BJ (cell line): ENCODE measurements at places on chromosomes 6 and 20. TPM values are rescaled to one million over a fixed set of nuclear protein-coding genes. Genes with fewer than 3 reads are reported as not detected.

IFNGR1 gene
- 56.1 and 58.2 TPM in 2 replicates for polyA plus RNA-seq

UTRN gene
- 25.6 and 33.2 TPM in 2 replicates for polyA plus RNA-seq

EYS gene
- polyA plus RNA-seq = 0.04 TPM in 1 of 2 replicates, not detected in the other

CDYL gene
- polyA plus RNA-seq = 21.6 and 21.9 TPM in 2 replicates

DXO gene
- 18.2 and 28.1 TPM in 2 replicates for polyA plus RNA-seq

DYNLT2 gene
- 0.31 and 0.32 TPM in 2 replicates for polyA plus RNA-seq

VSX1 gene
- polyA plus RNA-seq = not detected in 2 replicates

ADGRF5 gene
- not detected in 2 replicates for polyA plus RNA-seq

MDC1 gene
- 5.1 and 7.5 TPM in 2 replicates for polyA plus RNA-seq

LAMA2 gene
- polyA plus RNA-seq = 45.3 and 50.0 TPM in 2 replicates

MUCL3 gene
- not detected in 2 replicates for polyA plus RNA-seq

ELOVL2 gene
- 0.17 and 0.21 TPM in 2 replicates for polyA plus RNA-seq

BPIFA3 gene
- polyA plus RNA-seq = not detected in 2 replicates

TMEM244 gene
- polyA plus RNA-seq = not detected in 2 replicates

MAPK13 gene
- 2.8 and 3.8 TPM in 2 replicates for polyA plus RNA-seq

SLC22A3 gene
- not detected in 2 replicates for polyA plus RNA-seq

CRISP3 gene
- not detected in 2 replicates for polyA plus RNA-seq

CTCFL gene
- not detected in 2 replicates for polyA plus RNA-seq

C6orf136 gene
- 5.4 and 6.0 TPM in 2 replicates for polyA plus RNA-seq

TMEM170B gene
- polyA plus RNA-seq = 0.23 and 0.50 TPM in 2 replicates

CALHM6 gene
- 0.75 and 0.78 TPM in 2 replicates for polyA plus RNA-seq

GRM1 gene
- polyA plus RNA-seq = 0.01 and 0.02 TPM in 2 replicates

RUNX2 gene
- 1.5 and 2.0 TPM in 2 replicates for polyA plus RNA-seq

SPATA25 gene
- 0.59 and 0.66 TPM in 2 replicates for polyA plus RNA-seq

UBD gene
- not detected in 2 replicates for polyA plus RNA-seq

GPR6 gene
- not detected in 2 replicates for polyA plus RNA-seq

GNAS-AS1 gene
- polyA plus RNA-seq = 0.42 and 0.45 TPM in 2 replicates

WFDC5 gene
- not detected in 2 replicates for polyA plus RNA-seq

RHAG gene
- not detected in 2 replicates for polyA plus RNA-seq

LEMD2 gene
- polyA plus RNA-seq = 59.8 and 62.2 TPM in 2 replicates

FNDC11 gene
- 0.26 and 0.76 TPM in 2 replicates for polyA plus RNA-seq

ZNF831 gene
- polyA plus RNA-seq = not detected in 2 replicates
